ENCODE measurements at places on chromosomes 3 and 15.

- peak; percentile 73 for DNase-seq
These were observed 768 bp upstream of the SEMA5B start for GRCh38 chr3:123028233-123028828.

DNA sequence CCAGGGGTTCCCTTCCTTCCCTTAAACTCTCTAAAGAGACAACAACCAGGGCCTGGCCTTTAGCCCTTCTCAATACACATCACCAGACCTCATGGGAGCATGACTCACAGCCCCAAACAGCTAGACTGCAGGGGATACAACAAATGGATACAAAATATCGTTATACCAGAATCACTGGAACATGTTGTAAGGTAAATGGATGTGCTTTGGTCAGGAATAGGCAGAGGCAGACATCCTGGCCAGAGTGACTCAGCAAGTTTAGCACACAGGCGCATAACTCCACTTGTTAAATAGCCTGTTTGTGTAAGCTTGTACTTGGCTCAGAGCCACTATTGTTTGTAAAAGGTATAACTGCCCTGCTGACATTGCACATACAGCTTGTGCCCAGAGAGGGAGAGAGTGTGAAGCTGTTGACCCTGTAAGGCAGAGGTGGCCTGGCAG lies 18.3 kb downstream of the TMED3 start:
- DNase-seq, result peak; percentile 54

- DNase-seq, result peak; percentile 88
These were observed 25.8 kb downstream of the EFCC1 start for GRCh38 chr3:129026728-129027543.

GRCh38 chr3:150582620-150583019 lies 20.5 kb upstream of the SELENOT start:
- no peak for DNase-seq

DNA sequence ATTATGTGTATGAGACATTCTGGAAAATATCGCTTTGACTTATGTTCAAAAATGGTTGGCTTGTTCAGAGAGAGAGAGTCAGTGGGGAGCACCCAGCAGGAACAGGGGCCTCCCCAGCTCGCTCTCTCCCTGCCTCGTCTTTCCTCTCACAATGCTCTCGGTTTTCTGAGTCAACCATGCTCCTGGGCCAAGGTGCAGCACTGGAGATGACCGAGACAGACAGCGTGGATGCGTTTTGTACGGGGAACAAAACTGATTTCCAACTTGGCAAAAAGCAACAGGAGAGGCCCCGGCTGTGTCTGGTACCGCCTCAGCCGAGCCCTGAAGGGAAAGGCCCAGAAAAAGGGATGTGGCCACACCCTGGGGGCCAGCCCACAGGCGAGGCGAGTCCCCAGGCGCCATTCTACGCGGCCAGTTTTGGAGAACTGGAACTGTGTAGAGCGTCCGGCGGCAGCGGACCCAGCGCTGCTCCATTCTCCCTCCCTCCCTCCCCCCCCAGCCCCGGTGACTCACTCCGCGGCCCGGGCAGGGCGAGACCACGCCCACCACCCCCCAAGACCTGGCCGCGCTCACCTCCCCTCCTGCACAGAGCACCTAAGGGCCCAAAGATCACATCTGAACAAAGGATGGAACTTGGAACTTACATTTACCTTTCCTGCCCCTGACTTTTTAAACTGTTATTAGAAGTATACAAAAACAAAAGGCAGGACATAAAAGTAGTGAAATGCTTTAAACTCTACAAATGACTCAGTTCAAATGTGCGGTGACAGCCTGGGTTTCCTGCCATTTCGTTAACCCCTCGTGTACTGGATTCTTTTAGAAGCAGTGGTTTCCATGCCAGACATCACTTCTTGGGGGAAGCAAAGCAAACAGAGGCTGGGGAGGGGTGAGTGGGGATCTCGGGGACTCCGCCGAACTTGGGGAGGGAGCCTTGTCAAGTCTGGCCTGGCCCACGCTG lies 12.7 kb downstream of the ATP10A start:
- DNase-seq, result peak; percentile 92

GRCh38 chr3:182116386-182116785 lies 404.7 kb downstream of the SOX2 start:
- no peak for DNase-seq

- peak; percentile 90 for DNase-seq
These were observed 36.5 kb downstream of the ATOSA start for GRCh38 chr15:52642386-52643361.

DNA sequence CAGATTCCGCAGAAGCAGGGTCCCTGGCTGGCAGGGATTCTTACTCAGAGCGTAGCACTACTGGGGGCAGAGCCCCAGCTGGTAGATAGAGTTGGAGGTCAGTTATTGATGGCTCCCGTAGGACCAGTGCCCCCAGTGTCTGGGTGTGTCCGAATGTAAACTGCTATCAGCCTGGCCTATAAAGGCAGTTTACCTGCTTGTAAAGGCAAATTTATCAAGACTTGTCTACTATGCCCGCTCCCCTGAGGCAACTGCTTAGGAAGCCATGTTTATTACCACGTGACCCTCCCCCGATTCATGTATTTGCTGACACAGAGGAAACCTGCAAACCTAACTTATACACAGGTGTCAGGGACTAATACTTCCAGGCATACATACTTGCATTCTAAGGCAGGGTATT lies 607 bp upstream of the PPP1R14D start:
- no peak for DNase-seq

- DNase-seq, result peak; percentile 52
These were observed 9.8 kb downstream of the MUC13 start for GRCh38 chr3:124924741-124925140.

- DNase-seq, result peak; percentile 28
These were observed 296.1 kb downstream of the LSAMP start for GRCh38 chr3:116148881-116149851.

DNA sequence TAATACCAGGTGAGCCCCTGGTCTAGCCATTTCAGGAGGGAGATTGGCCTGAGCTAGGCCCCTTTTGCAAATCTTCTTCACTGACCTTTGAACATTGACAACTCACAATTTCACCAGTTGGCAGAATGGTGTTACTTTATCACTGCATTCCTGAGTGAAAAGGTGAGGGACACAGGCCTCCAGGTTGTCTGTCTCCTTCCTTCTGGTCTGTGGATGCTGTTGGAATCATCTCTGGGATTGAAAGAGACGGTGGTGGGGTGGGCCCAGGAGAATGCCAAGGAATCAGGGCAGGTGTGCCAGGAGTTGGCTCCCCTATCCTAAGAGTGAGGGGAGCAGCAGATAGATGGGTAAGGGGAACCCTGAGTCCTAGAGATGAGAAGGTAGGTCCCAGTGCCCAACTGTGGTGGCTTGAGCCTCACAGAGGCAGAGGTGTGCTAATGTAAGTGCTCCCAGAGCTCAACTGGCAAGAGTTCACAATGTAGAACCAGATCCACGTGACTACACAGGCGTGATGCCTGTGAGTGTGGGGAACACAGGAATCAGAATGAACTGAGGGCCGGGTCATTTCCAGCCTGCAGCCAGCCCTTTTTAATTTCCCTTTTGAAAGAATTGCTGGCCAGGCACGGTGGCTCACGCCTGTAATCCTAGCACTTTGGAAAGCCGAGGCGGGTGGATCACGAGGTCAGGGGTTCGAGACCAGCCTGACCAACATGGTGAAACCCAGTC lies 11.2 kb downstream of the C3orf62 start:
- no peak for DNase-seq

- DNase-seq, result peak; percentile 90
These were observed 52.5 kb upstream of the CORO2B start for GRCh38 chr15:68526269-68526668.

GRCh38 chr15:90623854-90624253 lies 93.3 kb upstream of the BLM start:
- DNase-seq, result no peak

DNA sequence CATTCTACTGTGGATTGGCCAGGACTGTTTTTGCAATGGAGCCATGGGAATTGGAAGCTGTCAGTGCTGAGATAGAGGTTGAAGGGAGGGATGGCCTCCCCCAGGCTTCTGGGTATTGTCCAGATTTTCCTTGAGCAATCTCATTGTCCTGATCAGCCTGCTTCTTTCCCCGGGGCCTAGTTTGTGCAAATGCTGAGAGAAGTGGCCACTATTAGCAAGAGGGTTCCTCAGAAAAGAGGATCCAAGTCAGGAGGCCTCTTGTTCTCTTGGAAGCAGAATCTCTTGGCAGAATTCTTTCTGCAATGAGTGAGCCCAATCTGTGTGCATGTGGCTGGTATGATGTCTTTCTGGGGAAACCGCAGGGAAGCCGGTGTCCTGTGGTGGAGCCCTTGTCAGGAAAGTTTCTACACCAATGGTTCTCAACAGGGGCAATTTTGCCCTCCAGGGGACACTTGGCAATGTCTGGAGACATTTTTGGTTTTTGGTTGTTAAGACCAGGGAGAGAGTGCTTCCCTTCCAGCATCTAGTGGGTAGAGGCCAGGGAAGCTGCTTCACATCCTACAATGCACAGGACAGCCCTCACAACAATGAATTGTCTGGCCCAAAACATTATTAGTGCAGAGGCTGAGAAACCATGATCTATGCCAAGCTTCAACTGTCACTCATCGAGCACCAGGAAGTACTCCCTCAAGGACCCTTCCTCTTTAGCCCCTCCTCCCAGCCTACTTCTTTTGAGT lies 2.0 kb downstream of the LIPC start:
- DNase-seq, result no peak

DNA sequence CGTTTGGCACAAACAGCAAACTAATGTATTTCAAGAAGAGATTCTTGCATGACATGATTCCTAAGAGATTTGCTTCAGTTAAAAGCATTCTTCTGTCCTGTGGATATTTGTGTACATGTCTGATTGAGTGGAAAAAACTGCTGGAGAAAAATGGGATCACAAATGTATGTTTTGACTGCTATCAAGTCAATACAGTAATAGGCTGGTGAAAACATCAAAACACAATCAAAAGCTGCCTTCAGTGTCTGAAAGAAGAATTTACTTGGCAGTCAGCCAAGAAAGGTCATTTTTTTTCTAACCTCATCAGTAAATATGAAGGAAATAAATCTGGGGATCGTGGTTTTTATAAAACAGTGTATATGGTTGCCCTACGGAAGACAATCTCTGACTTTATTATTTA lies 1214.8 kb downstream of the NSUN3 start:
- no peak for DNase-seq

- DNase-seq, result peak; percentile 76
These were observed 426 bp downstream of the KAT2B start for GRCh38 chr3:20040548-20041196.

DNA sequence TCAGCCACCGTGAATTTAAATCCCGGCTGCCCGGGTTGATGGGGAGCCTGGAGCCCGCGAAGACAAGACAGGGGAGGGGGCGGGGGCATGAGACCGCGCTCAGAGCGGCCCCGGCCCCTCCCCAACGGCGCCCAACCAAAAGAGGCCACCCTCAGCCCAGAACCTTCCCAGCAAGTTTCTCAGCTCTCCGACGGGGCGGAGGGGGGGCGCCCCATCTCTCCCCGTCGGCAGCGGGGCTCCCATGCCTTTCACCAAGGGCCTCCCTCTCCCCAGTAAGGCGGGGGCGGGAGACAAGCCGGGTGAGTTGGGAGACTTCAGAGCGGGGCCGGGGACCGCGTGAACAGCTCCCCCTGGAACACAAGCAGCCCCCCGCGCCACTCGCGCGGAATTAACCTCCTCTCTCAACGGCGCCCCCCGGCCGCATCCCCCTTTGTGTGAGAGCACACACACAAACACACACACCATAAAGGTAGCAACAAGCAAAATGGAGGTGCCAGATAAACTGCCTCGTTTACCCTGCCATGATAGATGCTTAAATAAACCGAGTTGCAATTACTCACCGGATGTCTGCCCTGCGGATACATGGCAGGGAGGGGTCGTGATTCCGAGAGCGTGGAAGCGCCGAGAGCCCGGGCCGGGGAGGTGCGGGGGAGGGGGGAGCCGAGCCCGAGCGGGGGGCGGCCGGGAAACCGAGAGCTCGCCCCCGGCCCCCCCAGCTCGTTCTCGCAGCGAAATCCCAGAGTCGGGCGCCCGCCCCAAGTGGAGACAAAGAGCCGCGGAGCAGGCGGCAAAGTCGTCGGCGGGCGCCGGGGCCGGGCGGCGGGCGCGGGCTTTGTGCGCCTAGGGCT lies 1.3 kb downstream of the TLE3 start:
- peak; percentile 58 for DNase-seq

DNA sequence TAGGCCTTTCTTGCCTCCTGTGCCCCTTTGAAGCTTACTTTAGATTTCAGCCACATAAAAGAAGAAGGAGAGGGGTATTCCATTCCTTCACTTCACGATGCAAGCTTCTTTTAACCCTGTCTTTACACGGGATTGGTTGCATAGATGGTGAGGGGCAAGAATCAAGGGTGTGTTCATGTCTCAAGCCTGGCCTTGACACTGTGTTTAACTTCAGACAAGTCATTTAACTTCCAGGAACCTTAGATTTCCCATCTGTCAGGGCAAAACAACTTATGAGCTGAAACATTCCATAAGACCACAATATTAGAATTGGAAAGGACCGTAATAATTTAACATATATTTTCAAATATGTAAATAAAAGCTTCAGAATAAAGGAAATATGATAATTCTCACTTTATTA lies 344.5 kb downstream of the MFSD1 start:
- DNase-seq, result no peak

- no peak for DNase-seq
These were observed 33.0 kb upstream of the ARL14 start for GRCh38 chr3:160643994-160644393.

GRCh38 chr15:60945196-60945595 lies 283.9 kb downstream of the RORA start:
- no peak for DNase-seq

- no peak for DNase-seq
These were observed 21.9 kb downstream of the RIOX2 start for GRCh38 chr3:97950360-97950759.

- no peak for DNase-seq
These were observed 8.1 kb downstream of the GOLGA6L2 start for GRCh38 chr15:23438816-23439466.

DNA sequence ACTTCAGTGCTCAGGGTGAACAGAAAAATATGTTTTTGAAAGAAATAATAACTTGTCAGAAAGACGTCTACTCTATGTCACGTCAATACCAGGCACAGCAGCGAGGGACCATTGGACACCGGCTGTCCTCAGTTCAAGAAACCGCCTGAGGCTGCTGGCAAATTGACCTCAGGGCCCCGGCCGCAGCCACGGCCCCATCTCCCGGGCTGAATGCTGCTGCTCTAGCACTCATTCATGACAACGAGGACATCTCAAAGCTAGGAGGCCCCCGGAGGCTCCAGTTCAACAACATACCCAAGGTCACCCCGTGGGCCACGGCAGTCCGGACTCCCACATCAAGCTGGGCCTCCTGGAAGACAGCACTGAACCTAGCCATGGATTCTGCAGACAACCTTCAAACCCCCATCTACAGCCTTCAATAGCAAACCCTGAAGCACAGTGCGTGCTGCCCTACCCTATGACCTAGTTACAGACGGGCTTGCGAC lies 204.0 kb upstream of the NSMCE3 start:
- no peak for DNase-seq

GRCh38 chr3:99839613-99840012 lies 22.0 kb downstream of the CMSS1 start:
- DNase-seq, result no peak

All from EH (cell line).